ENCODE measurements at places on chromosomes 2 and 18. TPM values are rescaled to one million over a fixed set of nuclear protein-coding genes. Genes with fewer than 3 reads are reported as not detected.
A peak's percentile ranks its signal among the peaks of the same experiment; 100 is the strongest.

The TLX2 gene
- not detected for polyA plus RNA-seq

The DAW1 gene
- polyA plus RNA-seq: not detected

The CNRIP1 gene
- 0.17 TPM for polyA plus RNA-seq

The LRRFIP1 gene
- polyA plus RNA-seq: 67.3 TPM

The DCDC2C gene
- not detected for polyA plus RNA-seq

The STK11IP gene
- polyA plus RNA-seq: 13.0 TPM

The CAVIN2 gene
- polyA plus RNA-seq: not detected

The XDH gene
- not detected for polyA plus RNA-seq

The GYPC gene
- 36.1 TPM for polyA plus RNA-seq

The ANKRD30B gene
- polyA plus RNA-seq: not detected

GRCh38 chr2:38360177-38360576, 16.9 kb downstream of the ATL2 start:
- no peak for DNase-seq

GRCh38 chr18:38198956-38199355, 633.4 kb upstream of the CELF4 start:
- DNase-seq: no peak

- DNase-seq: no peak
These were observed 616 bp upstream of the RBMS1 start for GRCh38 chr2:160494201-160494644.

DNA sequence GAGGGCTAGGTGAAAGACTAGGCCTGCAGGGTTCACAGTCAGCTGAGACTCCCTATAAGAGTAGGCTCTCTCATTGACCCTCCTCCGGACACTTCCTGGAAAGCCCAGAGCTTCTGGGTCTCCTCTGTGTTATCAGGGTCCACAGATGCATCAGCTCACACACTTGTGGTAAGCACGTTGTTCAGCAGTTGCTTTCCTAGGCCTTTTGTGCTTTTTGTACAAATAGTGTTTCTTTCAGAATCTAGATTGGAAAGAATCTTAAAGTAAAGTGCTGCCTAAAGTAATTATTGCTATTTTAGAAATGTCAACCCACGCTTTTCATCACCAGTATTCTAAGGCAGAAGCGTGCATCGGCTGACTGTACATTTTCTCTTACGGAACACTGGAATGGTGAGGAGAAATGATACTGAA, 15.5 kb downstream of the SLC9A2 start:
- no peak for DNase-seq

DNA sequence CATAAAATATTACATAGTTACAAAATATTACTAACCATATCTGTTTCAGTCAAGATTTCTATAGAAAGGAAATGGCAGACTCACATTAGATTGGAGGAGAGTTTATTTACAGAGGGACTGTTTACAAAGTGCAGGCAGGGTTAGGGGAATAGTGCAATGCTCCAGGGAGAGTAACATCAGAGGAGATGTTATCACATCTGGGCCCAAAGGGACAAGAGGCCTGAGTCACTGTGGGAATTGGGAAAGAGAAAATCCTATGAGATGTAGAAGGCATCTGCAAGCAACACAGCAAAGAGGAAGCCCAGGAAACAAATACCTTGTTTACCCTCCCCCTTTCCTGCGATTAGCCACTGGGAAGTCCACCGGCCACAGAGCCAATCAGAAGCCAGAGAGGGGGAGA, 227.3 kb upstream of the TANK start:
- DNase-seq: no peak

GRCh38 chr18:45156946-45157345, 458.3 kb upstream of the SLC14A2 start:
- DNase-seq: no peak

GRCh38 chr18:63903851-63904570, 3.7 kb upstream of the SERPINB10 start:
- peak; percentile 48 for DNase-seq

DNA sequence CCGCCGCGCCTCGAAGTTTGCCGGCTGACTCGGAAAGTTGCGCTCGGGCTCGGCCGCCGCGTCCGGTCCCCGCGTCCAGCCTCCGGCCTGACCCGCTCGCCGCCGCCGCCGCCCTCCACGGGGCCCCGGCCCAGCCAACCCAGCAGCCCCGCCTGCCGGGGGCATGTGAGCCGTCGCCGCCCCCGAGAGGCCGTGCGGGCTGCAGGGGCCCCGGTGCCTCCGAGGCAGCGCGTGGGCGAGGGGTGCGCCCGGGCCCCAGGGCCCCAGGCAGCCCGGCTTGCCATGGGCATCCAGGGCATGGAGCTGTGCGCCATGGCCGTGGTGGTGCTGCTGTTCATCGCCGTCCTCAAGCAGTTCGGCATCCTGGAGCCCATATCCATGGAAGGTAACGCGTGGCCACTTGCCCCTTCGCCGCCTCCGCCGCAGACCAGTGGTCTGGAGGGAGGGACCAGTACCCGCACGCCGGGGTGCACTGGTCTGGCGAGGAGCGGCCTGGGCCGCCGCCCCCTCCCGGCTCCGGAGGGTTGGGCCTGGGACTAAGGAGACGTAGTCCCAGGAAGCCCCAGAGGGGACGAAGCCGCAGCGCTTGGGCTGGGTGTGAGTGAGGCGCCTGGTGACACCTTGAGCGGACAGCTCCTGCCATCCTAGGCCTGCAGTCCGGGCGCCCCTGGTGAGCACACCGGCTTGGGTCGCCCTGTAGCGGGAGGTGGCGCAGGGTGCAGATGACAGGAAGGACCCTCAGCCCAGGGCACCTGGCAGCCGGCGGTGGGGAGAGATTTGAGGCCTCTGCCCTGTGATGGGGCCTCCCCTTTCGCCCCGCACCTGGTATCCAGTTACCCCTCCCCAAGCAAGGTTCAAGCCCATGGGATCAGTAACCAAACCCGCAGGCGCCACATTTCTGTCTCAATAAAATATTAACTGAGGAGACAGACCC, 49.9 kb downstream of the KCNIP3 start:
- no peak for DNase-seq

GRCh38 chr18:10149768-10150556, 236.1 kb downstream of the VAPA start:
- no peak for DNase-seq

DNA sequence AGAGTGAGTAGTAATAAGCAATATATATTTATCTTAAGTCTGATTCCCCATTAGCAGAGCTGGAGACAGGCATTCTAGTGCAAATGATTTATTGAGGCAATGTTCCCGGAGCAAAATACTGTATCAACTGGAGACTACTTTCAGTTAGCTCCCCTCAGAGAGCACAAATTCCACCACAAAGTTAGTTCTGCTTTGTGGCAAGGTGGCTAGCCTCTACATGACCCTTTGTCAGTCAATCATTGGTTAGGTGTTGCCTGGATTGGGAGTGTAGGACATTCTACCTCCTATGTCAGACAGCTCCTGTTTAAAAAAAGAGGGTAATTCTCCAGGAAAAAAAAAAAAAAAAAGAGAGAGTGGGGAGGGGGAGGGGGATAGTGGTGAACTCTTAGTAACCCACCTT, 402.2 kb downstream of the NR4A2 start:
- no peak for DNase-seq

DNA sequence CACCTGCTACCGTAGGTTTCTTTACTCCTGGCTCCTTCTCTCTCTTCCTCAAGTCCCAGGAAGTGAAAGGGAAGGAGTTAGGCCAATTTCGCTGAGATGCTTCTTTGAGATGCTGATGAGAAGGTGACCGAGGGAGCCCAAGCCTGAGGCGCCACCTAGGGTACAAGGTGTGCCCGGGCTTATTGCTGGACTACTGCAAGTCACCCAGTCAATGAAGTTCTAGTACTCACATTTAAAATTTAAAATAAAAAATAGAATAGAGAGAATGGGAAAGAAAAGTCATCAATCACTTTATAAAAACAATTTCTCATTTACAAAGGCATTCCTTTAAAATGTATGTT, 45.3 kb downstream of the ACAA2 start:
- no peak for DNase-seq

DNA sequence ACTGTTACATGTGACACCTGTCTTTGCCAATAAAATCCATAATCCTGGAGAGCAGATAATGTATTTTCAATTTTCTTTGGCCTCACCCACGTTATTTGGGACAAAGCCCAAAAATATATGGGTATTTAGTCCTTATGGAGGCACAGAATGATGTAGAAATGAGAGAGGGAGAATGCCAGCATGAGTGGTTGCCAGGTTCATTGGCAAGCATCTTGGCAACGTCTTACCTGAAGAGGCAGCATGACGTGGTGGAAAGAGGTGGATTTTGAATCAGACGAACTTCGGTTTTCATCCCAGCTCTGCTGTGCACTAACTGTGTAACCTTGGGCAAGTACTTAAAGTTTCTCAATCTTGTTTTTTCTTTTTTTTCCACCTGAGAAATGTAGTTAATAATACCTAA, 969.6 kb upstream of the PIK3C3 start:
- no peak for DNase-seq

DNA sequence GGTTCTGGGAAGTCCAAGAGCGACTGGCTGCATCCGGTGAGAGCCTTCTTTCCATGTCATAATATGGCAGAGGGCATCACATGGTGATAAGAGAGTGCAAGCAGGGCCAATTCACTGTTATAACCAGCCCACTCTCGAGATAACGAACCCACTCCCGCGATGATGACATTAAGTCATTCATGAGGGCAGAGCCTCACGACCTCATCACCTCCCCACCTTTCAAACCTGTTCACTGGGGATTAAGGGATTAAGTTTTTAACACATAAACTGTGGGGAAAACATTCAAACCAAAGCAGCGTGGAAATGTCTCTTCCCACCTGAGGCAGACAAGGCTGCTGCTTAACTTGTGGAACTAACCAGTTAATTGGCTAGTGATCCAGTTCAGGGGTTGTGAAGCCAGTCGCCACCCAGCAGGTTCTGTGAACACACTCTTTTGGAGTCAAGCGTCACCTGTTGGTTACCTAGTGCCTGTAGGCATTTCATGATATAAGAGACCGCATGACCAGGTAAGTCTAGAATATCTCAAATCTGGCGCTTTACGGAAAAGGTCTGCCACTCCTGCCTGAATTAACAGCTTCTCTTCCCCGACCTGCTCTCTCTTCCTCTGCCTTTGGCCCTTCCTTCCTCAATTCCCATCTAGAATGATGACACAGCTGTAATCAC, 54.3 kb downstream of the EDAR start:
- no peak for DNase-seq

DNA sequence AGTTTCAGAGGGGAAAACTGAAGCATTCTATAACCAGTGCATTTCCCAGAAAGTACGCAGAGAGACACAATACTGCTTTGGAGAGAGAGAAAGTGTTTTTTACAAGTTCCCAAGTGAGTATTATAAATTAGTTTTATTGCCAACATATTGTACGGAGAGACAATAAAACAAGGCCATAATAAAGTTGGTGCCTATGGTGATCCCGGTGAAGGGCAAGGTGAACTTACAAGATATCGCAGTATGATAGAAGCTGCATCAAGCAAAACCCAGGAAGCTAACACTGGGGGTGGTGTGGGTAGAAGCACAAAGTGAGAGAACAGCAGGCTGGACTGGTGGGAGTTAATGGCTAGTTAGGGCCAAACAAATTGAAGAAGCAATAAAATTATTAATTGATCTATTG, 7.5 kb downstream of the TMSB10 start:
- DNase-seq: no peak

DNA sequence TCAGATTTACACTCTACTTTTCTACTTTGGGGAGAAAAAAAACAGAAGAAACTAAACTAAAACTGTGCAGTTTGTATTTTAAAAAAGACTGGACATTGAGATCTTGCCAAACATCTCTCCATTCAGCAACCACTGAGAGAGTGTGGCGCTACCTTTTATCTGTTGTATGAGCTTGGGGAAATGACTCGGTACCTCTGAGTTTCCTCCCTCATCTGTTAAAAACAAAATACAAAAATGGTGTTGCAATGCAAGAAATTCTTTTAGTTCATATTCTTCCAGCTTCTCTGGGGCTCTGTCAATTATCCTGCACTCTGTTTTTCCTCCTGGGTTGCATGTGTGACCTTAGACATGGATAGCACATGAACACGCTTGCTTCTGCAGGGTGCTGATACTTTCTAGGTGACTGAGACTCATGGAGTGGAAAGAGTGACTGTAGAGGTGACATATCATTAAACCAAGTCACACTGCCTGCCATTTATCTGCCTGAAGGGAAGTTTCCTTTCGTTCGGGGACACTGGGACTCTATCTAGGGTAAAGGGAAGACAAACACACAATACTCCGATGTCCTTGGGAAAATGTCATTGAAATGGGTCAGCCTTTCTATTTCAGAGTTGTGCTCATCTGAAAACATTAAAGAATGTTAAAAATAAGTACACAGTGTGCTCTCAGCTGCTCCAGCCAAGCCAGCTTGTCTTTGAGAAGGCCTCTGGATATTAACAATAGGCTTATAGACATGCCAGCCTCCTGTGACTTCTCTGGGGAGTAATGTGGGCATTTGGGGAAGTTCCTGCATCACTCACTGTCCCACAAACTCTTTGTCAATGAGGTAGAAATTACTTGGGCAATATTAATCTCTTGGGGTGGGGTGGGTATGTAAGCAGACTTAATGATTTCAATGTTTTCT, 91.4 kb downstream of the TRIB2 start:
- peak; percentile 24 for DNase-seq

- no peak for DNase-seq
These were observed 140.6 kb upstream of the GLI2 start for GRCh38 chr2:120594856-120595685.

DNA sequence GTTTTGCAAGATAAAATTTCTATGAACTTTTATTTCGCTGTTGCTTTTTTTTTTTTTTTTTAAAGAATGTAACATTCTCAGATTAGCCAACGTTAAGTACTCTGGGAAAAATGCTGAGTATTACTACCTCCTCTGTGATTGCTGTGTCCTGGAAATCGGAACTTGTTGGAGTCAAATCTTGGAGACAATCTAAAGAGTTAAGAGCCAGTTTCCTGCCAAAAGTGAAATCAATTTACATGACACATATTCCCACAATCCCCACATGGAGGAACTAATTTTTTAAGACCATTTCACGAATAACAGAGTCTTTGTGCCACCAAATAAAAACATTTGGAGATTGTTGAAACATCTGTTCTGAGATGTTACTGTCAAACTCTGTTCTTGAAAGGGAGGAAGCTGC, 127.8 kb downstream of the MEP1B start:
- DNase-seq: no peak

GRCh38 chr2:160220026-160220425, 20.0 kb upstream of the ITGB6 start:
- DNase-seq: no peak

- no peak for DNase-seq
These were observed 31.9 kb downstream of the SMAD7 start for GRCh38 chr18:48918660-48919456.

GRCh38 chr2:22377268-22377667, 1007.7 kb upstream of the KLHL29 start:
- DNase-seq: no peak
